SW480 (cell line): ENCODE measurements at places on chromosomes 11 and 22.

DNA sequence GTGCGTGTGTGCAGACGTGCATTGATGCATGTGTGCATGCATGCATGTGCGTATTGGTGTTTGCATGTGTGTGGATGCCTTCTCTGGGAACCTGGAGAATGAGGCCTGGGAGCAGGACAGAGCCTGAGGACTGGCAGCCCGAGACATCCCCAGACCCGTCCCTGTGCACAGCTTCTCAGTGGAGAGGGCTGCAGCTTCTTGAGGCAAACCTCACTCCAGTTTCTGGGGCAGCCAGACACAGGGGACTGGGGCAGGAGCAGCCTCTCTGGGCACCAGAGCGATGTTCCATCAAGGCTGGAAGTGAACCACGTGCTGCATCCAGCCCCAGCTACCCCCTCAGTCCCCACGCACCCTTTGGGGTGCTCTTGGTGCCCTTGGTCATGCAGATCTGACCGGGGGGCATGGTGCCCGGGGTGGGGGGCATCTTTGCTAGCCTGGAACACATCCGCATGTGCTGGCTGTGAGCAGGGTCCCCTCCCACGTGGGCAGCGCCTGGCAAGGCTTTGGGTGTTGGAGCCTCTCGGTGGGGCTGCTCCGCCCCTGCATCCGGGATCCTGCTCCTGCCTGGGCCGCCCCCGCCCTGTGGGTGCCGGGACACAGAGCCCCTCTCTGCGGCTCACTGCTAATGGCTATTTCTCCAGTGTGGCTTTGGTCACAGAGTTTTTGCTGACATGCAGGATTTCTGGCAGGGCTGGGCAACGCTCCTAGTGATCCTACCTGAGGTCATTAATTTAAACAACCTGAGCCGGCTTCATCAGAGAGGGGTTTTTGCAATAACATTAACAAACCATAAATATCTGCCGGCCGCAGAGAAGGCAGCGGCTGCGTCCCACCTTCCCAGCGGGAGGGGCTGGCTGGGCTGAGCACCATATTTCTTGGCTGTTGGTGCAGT, 434.7 kb downstream of the TBC1D22A start:
- DNase-seq = peak; percentile 60

DNA sequence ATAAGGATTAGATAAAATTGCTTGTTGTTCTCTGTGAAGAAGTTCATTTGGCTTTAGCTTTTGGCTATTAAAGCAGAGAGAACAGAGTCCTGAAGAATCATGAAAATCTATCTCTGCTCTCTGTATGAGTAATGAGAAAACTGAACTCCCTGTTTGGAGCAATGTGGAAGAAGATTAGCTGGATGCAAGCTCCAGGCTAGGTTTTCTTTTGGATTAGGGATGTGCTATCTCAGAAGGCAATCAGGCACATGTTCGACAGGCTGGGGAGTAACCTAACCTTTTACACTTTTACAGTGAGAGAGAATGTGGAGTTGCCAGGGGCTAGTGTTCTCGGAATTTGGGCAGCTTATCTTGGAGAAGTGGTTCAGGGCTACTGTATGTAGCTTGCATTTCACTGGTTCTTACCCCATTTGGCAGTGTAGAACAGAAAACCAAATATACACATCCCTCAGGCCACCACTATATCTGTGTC, 8.5 kb upstream of the SLN start:
- DNase-seq = no peak

DNA sequence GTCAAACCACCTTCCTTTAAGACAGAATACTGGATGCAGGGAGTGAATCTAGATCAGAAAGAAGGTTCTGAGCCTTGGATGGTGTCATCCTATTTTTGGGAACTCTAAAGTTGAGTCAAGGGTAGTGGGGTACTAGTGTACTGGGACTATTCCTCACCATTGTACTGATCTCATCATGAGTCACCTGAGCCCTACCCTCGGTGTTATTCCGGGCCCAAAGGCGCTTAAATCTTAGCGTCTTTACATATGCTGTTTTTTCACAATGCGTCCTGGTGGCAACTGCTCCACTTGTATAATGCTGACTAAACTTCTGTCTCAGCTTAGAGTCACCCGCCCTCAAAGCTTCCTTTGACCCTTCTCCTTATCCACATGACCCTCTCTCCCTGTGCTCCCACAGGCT, 25.3 kb upstream of the PATE1 start:
- no peak for DNase-seq

DNA sequence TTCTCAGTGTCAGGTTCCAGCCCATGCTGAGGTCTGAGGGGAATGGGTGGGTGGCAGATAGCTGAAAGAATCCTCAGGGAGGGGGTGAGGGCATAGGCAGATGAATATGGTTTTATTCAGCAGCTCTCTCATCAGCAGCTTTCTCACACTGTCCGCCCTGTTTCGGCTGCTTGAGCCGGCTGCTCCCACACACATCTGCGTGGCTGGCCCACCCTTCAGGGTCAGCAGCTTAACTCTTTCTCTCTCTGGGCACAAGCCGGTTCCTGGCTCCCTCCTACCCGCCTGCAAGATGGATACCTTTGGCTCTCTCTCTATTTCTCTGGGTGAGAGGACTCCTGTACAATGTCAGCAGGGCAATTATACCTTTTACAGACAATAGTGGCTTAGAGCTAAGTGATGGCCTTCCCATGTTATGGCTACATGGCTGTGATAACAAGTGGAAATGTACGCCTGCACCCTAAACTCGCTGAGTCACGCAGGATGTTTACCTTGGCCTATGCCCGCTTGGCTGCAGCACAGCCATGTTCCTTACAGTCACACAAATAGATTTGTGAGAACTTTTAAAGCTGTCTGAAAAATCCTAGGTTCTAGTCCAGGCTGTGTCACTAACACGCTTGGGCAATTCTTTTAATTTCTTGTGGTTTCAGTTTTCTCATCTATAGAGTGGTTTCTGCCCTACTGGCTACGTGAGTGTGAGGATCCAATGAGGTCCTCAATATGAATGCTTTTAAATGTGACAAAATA, 4.1 kb downstream of the MMP20 start:
- no peak for DNase-seq

DNA sequence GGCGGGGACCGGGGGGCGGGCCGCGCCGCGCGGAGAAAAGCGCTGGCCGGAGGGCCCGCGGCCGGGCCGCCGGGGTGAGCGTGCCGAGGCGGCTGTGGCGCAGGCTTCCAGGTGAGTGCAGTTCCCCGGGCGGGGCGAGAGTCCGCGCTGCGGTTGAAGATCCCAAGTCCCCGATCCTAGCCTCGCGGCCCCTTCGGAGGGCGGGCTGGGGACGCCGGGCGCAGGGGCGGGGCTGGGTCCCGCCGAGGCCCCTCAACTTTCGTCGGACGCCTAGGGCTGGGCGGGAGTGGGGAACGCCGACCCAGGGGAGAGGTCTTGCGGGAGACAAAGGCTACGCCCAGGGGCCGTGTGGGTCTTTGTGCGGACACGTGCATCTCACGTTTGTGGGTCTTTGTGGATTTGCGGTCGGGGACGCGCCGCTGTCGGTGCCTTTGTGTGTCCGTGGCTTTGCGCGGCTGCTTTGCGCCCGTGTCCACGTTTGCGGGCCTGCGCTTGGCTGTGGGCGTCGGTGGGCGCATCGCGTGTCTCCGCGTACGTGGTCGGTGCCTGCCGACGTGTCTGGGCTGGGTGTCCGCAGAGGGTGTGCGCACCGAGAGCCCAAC, at the start of gene TSKU:
Gene TSKU (plus strand): TSS at position 63 of the 602 bp plus-strand sequence. CDS start 12,261 bp downstream, outside the sequence.
- no peak for DNase-seq

DNA sequence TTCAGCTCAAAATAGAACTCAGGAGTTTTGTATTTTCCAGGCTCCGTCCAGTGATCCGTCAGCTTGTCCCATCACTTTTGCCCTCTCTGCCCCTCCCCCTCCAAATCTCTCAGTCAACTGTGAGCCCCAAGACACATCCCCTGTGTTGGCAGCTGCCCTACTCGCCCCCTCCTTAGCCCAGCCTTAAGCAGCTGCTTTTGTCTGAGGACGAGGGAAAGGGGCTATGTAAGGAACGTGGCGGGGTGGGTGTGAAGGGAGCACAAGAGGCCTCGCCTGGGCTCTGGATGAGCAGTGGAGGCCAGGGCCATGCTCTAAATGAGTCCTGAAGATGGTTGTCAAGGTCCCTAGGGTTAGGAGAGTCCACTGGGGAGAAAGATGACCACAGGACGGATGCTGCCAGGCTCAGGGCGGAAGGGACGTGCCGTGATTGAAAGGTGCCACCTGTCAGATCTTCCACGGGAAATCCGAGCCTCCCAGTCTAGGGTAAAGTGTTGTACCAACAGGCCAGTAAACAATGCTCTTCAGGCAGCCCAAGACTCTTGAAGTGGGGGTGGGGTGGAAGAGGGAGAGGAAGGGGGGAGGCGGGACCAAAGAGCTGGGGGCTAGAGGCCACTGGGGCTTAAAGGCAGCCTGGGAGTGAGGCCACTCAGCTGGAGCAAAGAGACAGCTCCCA, at the start of gene SMTNL1:
Gene SMTNL1 (plus strand): TSS at position 649 of the 673 bp plus-strand sequence. CDS start 5,048 bp downstream, outside the sequence.
- no peak for DNase-seq

DNA sequence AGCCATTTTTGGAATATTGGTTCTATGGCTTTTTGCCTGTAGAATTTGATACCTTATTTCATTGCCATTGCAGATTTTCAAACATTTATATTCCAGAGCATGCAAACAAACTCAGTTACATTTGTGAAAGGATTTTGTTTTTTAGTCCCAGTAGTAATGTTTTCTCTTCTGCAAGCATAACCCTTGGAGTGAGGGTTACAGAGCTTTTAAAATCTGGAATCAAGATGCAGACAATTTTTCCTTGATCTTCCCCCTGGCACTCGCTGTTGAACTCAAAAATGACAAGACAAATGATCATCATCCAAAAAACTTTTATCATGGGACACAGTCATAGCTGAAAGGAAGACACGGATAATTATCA, 20.8 kb downstream of the BBOX1 start:
- DNase-seq = no peak

DNA sequence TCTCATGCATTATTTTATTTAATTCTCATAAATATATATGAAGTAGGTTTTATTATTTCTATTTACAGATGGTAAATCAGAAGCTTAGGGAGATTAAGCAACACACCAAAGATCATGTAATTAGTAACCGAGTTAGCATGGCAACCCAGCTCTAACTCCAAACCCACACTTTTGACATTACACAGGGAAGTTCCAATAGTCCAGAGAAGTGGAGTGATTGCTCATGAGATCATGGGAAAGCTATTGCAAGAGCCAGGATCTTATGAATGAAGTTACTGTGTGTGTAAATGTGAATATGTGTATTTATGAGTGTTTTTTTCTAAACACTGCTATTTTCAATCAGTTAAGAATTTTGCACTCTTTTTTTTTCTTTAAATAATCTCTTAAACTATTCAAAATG, 225.8 kb upstream of the KIRREL3 start:
- no peak for DNase-seq

DNA sequence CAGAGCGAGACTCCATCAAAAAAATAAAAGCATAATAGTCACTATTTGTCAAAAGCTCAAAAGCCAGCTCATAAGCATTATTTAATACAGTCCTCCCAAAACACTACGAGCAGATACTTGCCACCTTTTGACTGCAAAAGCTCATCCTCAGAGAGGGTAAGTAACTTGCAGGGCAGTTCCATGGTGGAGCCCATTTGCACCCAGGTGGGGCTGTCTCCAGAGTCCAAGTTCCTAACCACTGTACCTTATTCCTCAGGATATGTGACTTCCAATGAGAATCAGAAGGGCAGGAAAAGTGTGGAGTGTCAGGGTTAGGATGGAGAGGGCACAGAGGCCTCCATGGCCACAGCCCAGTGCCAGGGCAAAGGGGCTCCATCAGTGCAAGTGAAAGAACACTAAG, 28.6 kb upstream of the POU2AF1 start:
- DNase-seq = no peak

DNA sequence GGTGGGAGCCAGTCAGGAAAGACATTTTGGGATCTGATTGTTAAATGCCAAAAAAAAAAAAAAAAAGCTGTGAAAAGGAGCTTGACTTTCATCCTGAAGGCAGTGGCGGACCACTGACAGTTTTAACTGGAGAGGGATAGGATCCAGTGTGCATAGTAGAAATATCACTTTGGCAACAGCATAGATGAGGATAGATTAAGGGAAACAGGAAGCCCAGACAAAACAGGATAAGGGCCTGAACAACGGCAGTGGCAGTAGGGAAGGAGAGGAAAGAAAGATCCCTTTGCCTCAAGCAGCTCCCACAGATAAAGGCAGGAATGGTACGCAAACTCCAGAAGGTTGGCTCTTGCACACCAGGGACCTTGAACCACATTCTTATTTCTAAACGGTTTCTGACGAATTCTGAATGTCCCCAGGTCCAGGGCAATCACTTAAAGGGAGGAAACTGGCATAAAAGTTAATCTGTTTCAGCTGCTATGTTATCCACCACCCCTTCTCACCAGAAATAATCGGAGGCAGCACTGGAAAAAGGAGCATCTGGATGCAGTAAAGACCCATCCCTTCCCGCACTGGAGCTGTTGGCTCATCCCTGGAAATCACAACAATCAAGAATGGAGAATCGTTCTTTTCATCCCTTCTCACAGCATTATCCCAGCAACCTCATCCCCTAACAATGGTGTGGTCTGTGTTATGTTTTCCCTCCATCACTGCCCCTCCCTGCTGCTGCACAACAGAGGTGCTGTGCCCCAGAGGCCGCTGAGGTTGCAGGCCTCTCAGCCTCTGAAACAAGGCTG, 99.1 kb downstream of the GAB2 start:
- DNase-seq = peak; percentile 25

GRCh38 chr22:17569971-17570511, 6.7 kb downstream of the SLC25A18 start:
- DNase-seq = peak; percentile 22
